Right atrium auricular region (tissue), 2 donors: ENCODE measurements at places on chromosomes 2 and 18. TPM values are rescaled to one million over a fixed set of nuclear protein-coding genes. Genes with fewer than 3 reads are reported as not detected.

Gene TTC21B
- 9.9 TPM for total RNA-seq

Gene POTEC
- not detected for total RNA-seq

Gene CDKL4
- total RNA-seq = 0.79 TPM

Gene CYBRD1
- 238 TPM for total RNA-seq

DNA sequence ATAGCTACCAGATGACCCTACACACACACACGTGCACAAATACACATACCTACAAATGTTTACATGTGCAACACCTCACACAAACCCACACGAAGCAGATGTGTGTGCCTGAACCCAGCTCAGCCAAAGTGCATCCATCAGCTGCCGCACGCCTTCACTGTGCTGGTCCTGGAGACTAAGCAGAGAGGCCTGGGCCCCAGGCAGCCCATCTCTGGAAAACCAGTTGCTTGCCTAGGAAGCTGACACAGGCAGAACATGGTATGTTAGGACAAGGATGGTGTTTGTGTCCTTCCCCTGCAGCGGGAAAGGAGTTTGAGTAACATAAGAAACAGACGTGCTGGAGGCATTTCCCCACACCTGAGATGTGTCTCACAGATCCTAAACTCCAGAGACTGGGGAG lies 86.7 kb downstream of the SEPTIN10 start:
- DNase-seq = no peak

GRCh38 chr2:182666674-182667314 lies 49.3 kb upstream of the DNAJC10 start:
- DNase-seq = no peak
